ENCODE measurements at places on chromosomes 3 and 15.

GRCh38 chr3:3200632-3201212, 21.2 kb upstream of the CRBN start:
- DNase-seq = peak; percentile 48

GRCh38 chr15:70892912-70893560, 410 bp downstream of the LRRC49 start:
- DNase-seq = no peak

DNA sequence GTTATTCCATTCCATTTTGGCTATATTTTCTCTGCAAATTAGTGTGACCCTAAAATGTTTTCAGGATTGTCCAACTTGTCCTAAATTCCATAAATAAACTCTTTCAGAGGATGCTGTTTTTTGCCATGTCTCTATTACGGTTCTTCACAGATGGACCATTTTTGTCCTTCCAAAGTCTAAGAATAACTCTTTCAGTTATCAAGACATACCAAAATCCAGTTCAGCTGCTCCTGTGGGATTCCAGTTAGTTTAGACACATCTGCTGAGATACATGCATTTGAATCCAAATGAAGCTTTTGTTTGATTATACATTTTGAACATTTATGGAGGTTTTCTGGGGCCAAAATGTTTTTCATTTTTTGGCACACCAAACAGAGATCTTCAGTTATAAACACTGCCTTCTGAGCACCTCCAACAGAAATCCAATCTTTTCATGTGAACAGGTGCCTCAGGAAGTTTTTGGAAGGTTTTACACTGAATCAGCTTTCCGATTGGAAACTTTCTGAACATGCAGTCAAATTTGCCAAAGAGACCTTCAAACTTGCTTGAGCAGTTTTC, 80.7 kb downstream of the TIGIT start:
- DNase-seq = no peak

- DNase-seq = no peak
These were observed 2.5 kb downstream of the CHST2 start for GRCh38 chr3:143122089-143122430.

- DNase-seq = no peak
These were observed 110.8 kb upstream of the IGF1R start for GRCh38 chr15:98537516-98538060.

GRCh38 chr3:65356331-65357248, 668.8 kb upstream of the ADAMTS9 start:
- no peak for DNase-seq

DNA sequence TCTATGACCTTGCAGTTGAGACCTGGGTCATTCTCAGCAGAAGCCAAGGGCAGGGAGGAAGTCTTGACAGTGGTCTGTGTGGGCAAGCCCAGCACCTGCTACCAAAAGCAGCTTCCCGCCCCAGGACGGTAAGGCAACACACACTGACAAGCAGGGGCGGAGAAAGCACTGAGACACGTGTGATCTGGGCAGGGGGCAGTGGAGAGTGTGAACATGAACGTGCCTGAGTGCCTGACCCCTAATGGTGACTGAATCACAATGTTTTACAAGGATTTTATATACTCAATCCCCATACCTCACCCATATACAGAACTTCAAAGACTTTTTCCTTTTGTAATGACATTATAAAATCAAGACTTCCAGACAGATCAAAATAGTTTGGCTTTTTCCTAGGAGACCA, 35.2 kb downstream of the ANP32A start:
- DNase-seq = no peak

GRCh38 chr3:13308380-13308801, 111.7 kb downstream of the NUP210 start:
- DNase-seq = no peak

- no peak for DNase-seq
These were observed 36.3 kb downstream of the PLA2G4D start for GRCh38 chr15:42057799-42058646.

DNA sequence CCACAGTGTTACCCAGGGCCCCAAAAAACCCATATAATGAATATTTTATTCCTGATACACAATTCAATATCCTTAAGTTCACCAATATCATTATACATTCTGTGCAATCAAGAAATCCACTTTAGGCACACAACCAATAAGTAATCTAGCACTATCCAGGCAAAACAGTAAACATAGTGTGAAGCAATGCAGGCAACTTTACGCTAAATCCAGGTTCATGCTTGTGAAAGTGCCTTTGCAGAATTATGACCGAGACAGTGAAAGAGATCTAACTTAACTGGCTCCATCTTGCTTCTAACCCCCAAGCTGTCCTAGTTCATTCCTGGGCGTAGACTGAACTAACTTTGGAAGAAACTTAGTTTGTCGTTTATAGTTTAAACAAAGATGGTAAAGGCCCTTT, 34.2 kb upstream of the INO80 start:
- no peak for DNase-seq

DNA sequence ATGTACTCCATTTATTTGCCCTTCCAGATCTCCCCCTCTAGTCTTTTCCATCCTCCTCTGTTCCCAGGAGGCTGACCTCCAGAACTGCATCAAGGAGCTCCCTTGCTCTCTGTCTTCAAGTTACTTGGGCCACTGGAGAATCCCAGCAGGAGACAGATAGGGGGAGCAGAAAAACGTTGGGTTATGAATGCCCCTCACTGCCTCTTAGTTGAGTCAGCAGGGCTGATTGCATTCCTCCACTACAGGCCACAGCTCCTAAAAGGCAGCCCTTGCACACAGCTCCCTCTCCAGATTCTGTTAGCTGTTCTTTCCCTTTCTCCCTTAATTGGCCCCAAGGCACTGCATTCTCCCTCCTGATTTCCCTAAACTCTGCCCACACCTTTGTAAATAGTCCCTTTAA, 12.4 kb upstream of the CEP152 start:
- no peak for DNase-seq

- DNase-seq = no peak
These were observed 7.7 kb upstream of the FGD5 start for GRCh38 chr3:14810801-14811661.

DNA sequence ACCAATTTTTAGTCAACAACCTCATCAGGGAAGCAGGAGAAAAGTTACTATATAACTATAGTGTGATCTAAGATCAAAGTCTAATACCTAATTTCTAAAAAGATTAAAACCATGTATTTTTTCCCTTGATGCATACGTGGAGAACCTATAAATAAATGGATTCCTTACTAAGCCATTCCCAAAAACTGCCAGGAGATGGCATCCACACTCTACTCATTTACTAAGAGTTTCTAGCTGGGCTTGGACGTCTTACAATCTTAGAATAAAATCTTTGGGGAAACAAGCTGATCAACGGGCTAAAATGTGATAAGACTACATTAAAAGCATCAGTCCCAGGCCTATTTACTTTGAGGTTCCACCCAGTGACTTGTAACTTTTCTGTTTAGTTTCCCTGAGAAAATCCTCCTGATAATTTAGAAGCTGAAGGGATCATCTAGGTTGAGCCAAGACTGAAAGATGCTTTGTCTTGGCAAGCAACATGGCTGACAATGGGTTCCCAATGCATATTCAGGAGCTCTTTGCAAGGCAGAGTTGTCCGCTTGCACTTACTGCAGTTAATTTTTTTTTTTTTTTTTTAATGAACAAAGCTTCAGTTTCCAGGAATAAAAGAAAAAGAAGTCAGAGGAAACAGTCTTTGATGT, 85.5 kb upstream of the FGF12 start:
- no peak for DNase-seq

GRCh38 chr3:124207077-124207476, 215.2 kb upstream of the ROPN1 start:
- DNase-seq = no peak

DNA sequence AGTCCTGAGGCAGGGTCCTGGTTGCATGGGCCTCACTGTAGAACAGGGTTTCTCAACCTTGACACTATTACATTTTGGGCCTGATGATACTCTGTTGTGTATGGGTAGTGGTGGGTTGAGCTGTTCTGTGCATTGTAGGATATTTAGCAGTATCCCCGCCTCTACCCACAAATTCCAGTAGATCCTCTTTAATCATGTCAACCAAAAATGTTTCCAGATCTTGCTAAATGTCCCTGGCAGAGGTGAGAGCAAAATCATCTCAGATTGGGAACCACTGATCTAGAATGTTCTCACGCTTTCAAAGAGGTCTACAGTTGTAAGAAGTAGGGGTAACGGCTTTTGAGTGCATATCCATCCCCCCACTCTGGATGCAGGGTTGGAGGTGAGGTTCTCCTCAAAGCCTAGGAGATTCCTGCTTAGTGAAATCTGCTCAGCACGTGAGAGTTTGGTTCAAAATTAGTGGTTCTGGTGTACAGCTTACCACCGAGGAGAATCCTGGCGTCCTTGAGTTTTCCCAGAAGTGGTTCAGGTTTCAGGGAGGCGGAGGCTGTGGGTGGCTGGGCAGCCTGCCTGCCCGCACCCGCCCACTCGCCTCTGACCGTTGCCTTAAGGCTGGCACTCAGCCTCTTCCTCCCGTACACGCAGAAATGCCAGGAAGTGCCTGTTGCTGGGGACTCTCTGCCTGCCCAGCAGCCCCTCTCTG, 5.3 kb downstream of the ACVR2B start:
- no peak for DNase-seq

DNA sequence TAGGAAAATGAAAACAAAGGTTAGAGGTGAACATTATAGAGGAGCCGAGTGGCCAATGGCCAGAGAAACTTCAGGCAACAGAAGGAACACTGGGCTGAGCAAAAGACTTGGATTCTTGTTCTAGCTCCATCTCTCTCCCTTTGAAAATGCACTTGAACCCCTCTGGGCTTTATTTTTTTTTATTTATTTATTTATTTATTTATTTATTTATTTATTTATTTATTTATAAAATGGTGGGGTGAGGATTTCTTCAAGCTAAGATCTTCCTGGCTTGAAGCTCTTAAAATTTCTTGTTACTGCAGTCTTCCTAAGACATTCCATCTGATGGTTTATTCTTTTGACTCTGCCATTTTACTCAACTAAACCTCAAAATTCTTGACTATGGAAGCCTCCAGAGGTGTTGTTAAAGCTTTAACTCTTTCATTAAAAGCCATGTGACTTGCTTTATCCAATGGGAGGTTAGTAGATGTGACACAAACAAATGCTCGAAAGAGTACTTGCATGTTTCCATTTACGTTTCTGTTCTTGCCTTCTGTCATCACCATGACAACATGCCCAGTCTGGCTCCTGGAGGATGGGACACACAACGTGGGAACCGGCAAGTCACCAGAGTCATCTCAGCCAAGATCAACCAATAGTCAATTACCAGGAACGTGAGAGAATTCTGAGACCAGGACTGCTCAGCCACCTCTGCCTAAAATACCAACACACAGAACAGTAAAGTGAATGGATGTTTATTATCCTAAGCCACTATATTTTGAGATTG, 325.2 kb upstream of the CTNNB1 start:
- no peak for DNase-seq

- DNase-seq = no peak
These were observed 13.5 kb downstream of the AHSG start for GRCh38 chr3:186626254-186626847.

GRCh38 chr15:99537344-99537743, 28.4 kb upstream of the MEF2A start:
- no peak for DNase-seq

- peak; percentile 84 for DNase-seq
These were observed 3.7 kb downstream of the TLR9 start for GRCh38 chr3:52221563-52222318.

GRCh38 chr3:9147215-9147895, 102.1 kb downstream of the SRGAP3 start:
- DNase-seq = no peak

DNA sequence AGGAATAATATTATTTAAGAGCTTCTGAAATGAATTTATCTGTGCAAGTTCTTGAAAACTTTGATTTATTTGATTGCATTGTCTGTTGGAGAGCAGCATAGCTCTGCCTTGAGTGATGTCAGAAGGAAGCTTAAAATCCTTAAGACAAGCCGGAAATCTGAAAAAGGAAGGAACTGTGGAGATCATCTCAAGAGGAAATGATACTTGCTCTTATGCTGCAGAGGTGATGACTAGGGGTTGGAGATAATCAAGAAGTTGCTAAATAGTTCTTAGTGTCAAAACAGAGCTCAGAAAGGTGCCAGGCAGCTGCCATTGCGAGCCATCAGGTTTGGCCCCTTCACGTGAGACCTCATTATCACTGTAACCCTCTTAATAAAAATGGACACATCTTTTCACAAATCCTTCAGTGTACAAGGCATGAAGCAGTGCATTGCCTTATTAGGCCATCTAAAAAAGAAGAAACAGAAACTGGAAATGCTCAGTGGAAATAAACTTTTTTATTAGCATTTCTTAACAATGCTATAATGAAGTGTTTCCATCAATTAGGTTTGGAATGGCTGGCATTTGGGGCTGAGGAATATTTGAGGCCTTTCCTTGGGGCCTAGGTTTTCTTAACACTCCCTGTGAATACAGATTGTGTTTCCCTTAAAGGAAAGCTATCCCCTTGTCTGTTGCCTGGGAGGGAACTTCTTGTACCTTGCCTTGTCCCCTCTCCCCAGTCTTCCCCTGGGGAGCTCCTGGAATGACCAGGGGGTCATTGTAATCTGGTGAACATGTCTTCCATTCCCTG, 34.5 kb upstream of the VILL start:
- DNase-seq = no peak

DNA sequence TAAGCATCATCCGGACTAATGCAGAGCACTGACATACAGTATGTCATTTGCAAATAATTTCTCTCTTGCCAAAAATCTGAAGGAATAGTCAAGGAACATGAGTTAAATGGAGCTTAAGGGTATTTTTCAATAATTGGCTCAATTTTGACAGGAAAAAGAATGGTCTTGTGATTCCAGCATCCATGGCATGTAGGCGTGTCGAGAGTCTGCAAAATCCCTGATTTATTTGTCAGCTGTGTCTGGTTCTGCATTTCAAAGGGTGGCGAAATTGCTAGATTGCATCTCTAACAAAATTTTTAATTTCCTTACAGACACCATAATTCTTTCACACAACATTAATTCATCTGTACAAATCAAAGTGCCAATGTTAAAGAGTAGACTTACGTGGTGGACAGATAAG, 65.4 kb upstream of the TBC1D23 start:
- DNase-seq = no peak

DNA sequence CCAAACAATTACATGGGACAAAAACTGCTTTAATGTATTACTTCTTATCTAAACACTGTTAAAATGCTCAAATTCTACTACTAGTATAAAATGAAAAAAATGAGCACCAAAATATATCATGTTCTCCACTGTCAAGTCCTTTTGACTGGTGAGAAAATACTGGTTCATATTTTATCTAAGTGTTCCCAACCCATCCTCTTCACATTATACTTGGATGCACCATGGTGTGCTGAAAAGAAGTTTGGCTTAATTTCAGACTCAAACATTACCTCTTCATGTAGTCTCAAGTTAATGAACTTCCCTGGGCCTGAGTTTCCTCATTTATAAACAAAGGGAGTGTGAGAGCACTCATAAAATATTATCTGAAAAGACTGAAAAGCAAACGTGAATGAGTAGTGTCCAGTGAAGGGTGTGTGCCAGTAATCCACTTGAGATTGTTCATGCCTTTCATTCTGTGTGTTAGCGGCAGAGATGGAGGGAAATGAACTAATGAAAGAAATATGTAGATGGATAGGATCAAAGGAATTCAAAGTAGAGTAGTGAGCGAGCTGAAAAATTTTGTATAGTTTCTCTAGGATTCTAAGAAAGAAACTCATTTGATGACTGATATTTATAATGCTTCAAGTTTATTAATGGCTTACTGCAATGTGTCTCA, 263.2 kb downstream of the NLGN1 start:
- DNase-seq = no peak

GRCh38 chr3:45597171-45597570, 2.6 kb downstream of the LIMD1 start:
- DNase-seq = no peak
